SHP77 (cell line): ENCODE measurements at places on chromosomes 13 and 19.
A peak's percentile ranks its signal among the peaks of the same experiment; 100 is the strongest.

DNA sequence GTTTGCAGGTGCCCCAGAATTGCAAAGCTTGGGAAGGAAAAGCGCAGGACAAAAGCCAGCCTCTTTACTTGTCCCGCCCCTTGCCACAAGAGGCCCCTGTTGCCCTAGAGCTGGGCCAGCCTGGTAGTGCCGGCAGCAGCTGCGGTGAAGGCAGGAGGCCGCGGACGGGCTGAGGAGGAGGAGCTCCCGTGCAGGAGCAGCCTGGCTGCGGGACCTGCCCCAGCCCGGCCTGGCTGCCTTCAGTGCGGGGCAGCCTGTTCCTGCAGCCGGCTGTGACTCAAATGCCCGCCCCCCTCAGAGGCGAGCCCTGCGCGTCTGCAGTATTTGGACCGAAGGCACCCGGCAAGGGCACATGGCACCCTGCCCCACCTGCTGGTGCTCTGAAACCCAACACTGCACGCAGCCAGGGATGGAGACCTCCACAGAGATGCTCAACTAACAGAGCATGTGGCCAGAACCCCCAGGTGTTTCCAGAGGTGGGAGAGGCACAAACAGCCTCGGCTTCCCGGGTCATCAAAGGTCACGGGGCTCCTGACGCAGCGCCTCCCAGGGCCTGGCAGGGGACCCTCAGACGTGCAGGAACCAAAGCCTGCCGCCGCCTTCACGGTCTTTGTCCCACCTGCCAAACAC is 29.7 kb downstream of the NAXD start:
- peak; percentile 94 for DNase-seq

GRCh38 chr13:27081893-27082679 is 89.5 kb downstream of the USP12 start:
- no peak for DNase-seq

DNA sequence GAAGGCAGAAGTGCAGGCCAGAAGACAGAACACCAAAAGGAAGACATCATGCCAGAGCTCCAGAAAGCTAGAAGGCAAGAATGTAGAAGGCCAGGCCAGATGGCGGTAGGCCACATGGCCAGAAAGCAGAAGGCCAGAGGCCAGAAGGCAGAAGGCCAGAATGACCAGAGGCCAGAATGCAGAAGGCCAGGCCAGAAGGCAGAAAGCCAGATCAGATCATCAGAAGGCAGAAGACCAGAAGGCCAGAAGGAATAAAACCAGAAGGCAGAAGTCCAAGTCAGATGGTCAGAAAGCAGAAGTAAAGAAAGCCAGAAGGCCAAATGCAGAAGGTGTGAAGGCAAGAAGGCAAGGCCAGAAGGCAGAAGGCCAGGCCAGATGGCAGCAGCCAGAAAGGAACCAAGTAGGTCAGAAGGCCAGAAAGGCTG is 185.0 kb downstream of the TUBA3C start:
- no peak for DNase-seq

DNA sequence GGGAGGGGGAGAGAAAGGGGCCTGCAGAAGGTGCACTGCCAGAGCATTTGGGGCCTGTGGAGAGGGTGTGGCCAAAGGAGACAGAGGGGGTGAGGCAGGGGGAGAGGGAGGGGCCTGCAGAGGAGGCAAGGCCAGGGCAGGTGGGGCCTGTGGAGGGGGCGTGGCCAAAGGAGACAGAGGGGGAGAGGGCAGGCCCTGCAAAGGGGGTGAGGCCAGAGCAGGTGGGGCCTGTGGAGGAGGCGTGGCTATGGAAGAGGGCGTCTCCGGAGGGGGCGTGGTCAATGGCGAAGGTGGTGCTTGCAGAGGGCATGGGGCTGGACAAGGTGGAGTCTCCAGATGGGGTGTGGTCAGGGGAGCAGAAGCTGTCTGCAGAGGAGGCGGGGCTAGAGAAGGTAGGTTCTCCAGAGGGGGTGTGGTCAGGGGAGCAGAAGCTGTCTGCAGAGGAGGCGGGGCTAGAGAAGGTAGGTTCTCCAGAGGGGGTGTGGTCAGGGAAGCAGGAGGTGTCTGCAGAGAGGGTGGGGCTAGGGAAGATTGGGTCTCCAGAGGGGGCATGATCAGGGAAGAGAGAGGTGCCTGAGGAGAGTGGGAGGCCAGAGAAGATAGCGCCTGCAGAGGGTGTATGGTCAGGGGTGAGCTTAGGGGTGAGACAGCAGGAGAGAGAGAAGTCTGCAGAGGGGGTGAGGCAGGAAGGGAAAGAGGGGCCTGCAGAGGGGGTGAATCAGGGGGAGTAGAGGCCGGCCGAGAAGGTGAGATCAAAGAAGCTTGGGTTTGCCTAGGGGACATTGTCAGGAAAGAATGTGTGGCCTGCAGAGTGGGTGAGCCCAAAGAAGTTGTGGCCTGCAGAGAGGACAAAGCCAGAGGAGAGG is 3.4 kb downstream of the PRR36 start:
- peak; percentile 38 for DNase-seq

DNA sequence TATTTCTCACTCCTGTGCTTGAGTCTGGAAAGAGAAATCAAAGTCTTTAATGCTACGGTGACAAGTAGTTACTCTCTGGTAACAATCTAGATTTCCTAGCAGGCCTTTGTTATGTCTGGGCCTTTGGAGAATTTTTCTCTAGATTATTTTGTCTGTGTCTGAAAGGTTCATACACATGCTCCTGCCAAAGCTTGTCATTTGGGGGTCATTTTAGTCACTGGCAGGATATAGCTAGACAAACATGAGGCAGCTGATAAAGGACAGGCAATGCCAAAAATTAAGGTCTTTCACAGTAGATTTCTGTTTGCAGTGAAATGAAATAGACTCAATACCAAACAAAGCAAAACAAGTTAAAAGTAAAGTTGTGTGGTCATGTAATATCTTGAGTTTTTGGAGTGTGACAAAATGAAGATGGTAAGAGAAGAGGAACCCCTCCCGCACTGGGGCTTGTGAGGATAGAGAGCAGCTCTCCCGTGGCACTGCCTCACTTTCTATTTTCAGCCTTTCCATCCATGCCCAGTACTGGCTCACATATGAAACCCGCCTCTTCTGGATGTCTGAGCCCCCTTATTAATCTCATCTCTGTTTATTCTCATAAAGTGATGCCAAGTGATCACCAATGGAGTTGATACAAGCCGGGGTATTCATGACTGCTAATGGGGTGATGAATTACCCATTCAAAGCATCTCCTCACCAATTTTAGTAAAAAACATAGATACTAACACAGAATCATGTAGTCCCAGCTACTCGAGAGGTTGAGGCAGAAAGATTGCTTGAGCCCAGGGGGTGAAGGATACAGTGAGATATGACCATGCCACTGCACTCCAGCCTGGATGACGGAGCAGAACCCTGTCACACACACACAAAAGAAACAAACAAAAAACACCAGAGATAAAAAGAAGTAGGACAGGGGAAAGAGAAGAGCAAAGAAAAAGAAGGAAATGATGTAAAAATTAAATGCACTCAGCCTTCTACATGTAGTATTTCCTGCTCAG is 389.3 kb downstream of the FGF14 start:
- DNase-seq: no peak
